ENCODE measurements at places on chromosomes 1 and 21. TPM values are rescaled to one million over a fixed set of nuclear protein-coding genes. Genes with fewer than 3 reads are reported as not detected.

Gene MNDA
- total RNA-seq = 2.3 TPM

Gene RASSF5
- 29.0 TPM for total RNA-seq

Gene AQP10
- 0.12 TPM for total RNA-seq

Gene TMPRSS15
- total RNA-seq = not detected

Gene HES3
- not detected for total RNA-seq

Gene XCL2
- 0.60 TPM for total RNA-seq

Gene BLACAT1
- not detected for total RNA-seq

Gene PRDM16
- 1.1 TPM for total RNA-seq

Gene LCE1E
- not detected for total RNA-seq

Gene RCC2
- 16.0 TPM for total RNA-seq

Gene CCDC27
- total RNA-seq = 0.09 TPM

Gene RGS4
- 1.9 TPM for total RNA-seq

Gene UBL4B
- total RNA-seq = not detected

Gene ARMH1
- 0.59 TPM for total RNA-seq

Gene ANGPTL1
- 13.2 TPM for total RNA-seq

Gene LMX1A
- not detected for total RNA-seq

Gene EDARADD
- 0.37 TPM for total RNA-seq

Gene MYOM3
- 269 TPM for total RNA-seq

Gene SLAMF7
- 0.41 TPM for total RNA-seq

Gene PIGV
- total RNA-seq = 5.2 TPM

Gene TNFRSF4
- 1.3 TPM for total RNA-seq

Gene FGR
- 3.2 TPM for total RNA-seq

Gene PGBD5
- 25.2 TPM for total RNA-seq

Gene ITLN2
- 1.0 TPM for total RNA-seq

Gene OR2T35
- total RNA-seq = not detected

Gene DDX59
- 12.4 TPM for total RNA-seq

Gene MROH7
- 7.5 TPM for total RNA-seq

Gene NBPF8
- 2.1 TPM for total RNA-seq

Gene TSACC
- total RNA-seq = not detected

Gene PLA2G2C
- total RNA-seq = 0.31 TPM

Gene ZNF697
- 14.8 TPM for total RNA-seq

Gene RIPK4
- 0.94 TPM for total RNA-seq

Gene MPZL1
- 58.5 TPM for total RNA-seq

Gene CRP
- total RNA-seq = not detected

Gene ZNF695
- total RNA-seq = not detected

Gene B3GALT5
- total RNA-seq = 0.03 TPM

Gene CHAF1B
- 1.3 TPM for total RNA-seq

Gene TSPAN2
- 17.4 TPM for total RNA-seq

Gene GABRD
- total RNA-seq = 0.26 TPM

Gene CFHR2
- total RNA-seq = not detected

Gene PLA2G2D
- not detected for total RNA-seq

Gene ZNF436
- total RNA-seq = 13.4 TPM

Gene S100A7
- total RNA-seq = not detected

Gene GNAT2
- not detected for total RNA-seq

Gene ALX3
- not detected for total RNA-seq

Gene TSPEAR
- total RNA-seq = 1.4 TPM

Gene S100A16
- total RNA-seq = 44.0 TPM

Gene NBPF4
- total RNA-seq = not detected

Gene SHISAL2A
- total RNA-seq = not detected

Gene BEST4
- 0.18 TPM for total RNA-seq

Gene MAP3K7CL
- 4.1 TPM for total RNA-seq

Gene CELA2A
- total RNA-seq = not detected
